ENCODE measurements at places on chromosomes 7 and 10.

GRCh38 chr10:122516734-122517133 lies 43.8 kb upstream of the DMBT1 start:
- DNase-seq: no peak

DNA sequence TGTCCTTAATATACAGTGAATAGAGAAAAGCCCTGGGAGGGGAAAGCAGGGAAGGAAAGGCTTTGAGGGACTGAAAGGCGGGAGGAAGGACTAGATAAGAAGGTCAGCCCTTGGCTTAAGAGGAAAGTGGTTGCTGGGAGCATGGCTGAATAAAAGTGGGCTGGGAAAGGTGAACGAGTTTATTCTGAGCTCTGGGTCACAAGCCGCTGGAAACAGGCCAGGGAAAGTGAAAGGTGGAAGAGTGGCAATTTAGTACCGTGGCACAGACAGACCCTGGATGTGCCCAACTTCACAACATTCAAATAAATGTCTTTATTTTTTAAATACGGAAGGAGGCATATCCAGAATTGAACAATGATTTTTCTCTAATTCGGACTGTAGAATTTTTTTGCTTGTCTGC lies 39.7 kb downstream of the TAC1 start:
- no peak for DNase-seq

GRCh38 chr10:65742906-65743305 lies 1182.9 kb upstream of the LRRTM3 start:
- DNase-seq: no peak

DNA sequence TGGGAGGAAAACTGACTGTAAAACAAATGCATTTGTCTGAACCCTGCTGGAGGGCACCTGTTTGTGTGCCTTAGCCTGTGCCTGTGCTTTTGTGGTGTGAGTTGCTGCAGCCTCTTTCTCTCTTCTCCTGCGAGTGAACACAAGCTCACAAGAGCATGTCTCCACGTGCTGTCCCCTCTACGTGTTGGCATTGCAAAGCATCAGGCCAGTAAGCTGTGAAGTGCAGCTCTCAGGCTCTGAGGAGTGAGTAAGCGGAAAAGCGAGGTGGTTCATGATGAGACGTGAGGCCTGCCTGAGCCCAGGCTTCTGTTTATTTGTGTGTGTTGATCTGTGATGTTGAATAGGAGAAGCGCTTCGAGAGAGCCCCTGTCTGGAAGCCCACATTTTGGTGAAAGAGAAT lies 85.6 kb upstream of the PDCD4 start:
- no peak for DNase-seq

DNA sequence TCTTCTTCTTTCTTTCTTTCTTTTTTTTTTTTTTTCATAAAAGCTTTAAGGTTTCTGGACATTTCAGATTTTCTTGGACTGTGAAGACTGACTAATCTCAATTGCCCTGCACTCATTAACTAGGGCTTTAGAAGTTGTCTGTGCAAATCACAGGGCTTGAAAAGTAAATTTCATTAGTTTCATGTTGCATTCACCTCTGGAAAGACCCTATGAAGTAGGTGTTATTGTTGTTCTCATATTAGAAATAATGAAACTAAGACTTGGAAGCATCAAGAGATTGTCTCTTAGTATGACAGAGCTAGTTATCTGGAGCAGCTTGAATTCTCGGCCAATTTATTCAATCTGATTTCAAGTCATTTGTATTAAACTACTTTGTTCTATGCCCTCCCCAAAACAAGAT lies 28.2 kb upstream of the SEMA3D start:
- no peak for DNase-seq

DNA sequence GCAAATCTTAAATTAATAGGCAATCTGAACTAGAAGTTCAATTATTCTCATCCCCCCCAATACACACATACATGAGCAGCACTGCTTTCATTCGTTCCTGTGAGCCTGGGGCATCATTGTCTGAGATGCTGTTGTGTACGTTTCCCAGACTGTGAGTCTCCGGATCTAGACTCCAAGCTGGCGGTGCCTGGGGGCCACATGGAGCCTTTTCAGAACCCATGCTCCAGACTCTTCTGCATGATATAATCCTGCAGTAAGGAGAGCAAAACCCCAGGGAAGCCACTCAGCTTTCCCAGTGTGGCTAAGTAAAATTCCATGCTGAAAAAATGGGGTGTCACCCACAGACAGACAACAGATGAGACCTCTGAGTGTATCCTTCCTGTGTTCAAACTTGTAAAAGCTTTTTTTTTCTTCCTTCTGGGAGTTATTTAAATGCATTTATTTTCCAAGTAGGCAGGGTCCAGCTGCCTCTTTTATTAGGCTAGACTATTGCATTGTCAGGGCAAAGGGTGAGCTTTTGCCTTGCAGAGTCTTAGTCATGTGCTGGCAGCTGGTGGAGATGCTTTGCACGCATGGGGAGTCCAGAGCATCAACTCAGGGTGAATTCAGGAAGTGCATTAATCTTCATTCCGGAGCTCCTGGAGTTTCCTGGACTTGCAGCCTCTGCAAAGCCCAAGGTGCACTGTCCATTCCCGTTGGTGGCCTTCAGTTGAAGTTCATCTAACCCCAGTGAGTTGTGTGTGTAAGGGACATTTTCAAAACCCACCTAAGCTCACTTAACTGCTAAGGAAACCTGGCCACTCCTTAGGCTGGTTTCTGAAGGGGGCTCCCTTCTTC lies 185.7 kb upstream of the ADO start:
- DNase-seq: no peak

GRCh38 chr7:67671006-67671548 lies 674.4 kb downstream of the TYW1 start:
- DNase-seq: no peak

- no peak for DNase-seq
These were observed 25.0 kb downstream of the ADARB2 start for GRCh38 chr10:1712314-1712713.

- DNase-seq: no peak
These were observed 68.0 kb upstream of the ZNF438 start for GRCh38 chr10:31099664-31100063.

All from T-helper 9 cell (primary cell).